GM20000 (cell line): ENCODE measurements at places on chromosomes 16 and 17.

DNA sequence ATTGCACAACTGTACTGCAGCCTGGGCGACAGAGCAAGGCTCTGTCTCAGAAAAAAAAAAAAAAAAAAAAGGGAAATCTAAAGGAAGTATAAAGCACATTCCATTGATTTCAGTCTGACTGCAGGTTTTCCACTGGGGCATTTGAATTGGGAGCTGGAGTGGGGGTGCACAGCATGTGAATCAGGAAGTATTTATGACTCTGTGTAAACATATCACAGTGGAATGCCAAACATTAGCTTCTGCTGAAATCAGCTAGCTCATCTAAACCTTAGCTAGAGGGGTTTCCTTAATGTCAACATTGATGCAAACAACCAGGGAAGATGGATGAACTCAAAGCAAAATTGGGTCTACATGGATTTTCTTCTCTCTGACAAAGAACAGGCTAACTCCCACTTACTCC lies 641.0 kb upstream of the EEF2KMT start:
- no peak for DNase-seq

DNA sequence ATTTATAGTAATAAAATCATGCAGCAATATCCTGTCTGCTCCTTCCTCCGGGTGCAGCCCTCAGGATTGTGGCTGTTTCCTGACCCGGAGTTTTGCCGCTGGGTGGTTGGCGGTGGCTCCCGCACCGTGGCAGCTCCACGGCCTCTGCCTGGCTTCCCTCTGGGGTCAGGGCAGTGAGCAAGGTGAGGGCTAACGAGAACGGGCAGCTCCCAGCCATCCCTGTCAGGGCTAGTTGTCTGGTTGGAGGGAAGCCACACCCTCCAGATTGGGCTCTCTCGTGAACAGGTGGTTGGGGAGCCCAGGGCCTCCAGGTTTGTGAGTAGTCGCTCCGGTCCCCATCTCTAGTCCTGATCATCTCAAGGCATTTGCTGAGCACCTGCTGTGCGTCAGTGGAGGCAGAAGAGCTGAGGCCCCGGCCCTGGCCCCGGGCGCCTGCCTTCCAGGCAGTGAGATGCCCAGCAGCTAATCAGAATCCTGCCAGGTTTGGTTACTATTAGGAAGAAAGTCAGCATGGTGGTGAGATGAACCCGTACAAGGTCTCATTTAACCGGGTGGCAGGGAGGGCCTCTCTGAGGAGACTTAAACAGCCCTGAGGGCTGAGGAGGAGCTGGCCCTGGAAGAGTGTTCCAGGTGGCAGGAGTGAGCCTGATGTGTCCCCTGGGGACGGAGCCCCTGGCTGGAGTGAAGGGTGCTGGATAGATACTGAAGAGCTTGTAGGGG lies 2.3 kb upstream of the NUDT16L1 start:
- DNase-seq, result no peak

- peak; percentile 82 for DNase-seq
Measured at GRCh38 chr17:27654654-27655524, 23.9 kb downstream of the LGALS9 start.

DNA sequence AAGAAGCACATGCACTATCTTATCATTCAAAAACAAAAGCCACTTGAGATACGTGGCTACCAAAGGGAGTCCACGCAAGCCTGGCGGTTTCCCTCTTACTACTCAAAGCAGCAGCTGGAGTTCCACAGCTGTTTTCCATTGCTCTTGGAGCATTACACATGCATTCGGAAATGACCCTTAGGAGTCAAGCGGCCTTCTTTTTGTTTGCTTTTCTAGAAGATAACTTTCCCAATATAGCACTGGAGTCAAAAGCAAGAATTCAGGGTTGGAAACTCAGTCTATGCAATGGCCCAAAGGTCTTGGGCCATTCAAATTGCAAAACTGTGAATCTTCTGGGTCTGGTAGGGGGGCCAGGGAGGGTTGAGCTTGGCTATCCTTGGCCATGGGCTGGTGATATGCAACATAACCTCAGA lies 97.8 kb upstream of the MAF start:
- DNase-seq, result no peak

- DNase-seq, result no peak
Measured at GRCh38 chr17:2068519-2069051, 13.7 kb downstream of the HIC1 start.

DNA sequence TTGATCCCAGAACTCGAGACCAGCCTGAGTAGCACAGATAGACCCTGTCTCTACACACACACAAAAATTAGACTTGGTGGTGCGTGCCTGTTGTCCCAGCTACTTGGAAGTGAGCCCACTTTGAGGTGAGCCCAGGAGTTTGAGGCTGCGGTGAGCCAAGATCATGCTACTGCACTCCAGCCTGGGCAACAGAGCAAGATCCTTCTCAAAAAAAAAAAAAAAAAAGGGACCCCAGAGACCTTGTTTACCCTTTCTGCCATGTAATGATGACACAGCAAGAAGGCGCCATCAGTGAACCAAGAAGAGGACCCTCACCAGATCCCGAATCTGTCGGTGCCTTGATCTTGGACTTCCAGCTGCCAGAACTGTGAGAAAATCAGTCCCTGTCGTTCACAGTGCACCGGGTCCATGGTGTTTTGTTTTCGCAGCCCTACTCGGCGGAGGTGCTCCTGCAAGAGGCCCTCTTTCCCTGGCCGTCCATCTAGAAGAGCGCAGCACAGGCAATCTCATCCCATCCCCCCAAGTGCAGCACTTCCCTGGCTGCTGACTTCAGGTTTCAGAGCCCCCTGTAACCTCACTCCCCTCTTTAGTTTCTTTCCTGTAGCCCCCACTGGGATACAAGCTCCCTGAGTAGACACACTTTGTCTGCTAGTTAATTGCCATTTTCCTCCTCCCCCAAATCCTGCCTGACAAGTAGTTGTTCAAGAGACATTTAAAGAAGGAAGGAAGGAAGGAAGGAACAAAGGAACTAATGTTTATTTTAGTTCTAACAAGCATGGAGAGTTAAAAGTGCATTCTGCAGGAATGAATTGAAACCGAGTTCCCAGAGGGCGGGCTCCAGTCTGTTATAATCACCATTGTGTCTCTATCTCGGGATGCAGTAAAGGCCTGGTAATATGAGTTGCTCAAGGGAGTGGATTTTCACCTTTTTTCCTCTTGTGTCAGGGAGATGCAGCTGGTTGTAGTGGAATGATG lies 115.3 kb downstream of the SNX29 start:
- no peak for DNase-seq

DNA sequence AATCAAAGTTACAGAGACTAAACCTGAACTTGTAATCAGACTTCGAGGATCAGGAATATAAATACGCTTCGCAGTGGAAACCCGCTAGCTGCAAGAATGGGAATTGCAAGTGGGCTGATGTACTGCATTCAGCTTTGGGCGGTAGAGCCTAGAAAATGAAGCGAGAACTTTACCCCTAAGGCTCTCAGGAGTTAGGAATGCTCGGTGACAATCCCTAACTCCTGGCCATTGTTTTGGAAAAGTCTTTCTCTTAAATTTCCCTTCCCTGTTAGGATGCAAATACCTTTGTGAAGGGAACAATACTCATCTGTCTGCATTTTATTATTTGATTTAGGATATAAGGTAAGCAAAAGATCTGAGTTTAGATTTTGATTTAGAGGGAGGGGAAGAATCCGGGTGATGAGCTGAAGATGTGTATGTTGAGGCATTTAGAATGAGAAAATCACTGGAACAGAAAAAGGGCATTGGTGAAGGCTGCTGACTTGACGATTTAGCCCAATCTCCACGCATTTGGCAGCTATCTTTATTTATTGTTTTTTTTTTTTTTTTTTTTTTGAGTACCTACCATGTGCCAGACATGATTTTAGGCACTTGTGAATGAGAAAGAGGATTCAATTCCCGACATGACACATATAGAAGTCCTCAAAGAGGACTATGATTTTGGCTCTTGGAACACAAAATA lies 2.2 kb upstream of the TOX3 start:
- no peak for DNase-seq

- DNase-seq, result no peak
Measured at GRCh38 chr17:12736526-12736925, 52.8 kb upstream of the ARHGAP44 start.

- DNase-seq, result no peak
Measured at GRCh38 chr17:67283731-67284516, 38.9 kb upstream of the HELZ start.

- DNase-seq, result no peak
Measured at GRCh38 chr16:21100447-21100846, 50.2 kb downstream of the DNAH3 start.

GRCh38 chr16:11273721-11274324 lies 394 bp upstream of the PRM3 start:
- no peak for DNase-seq

- no peak for DNase-seq
Measured at GRCh38 chr17:6536566-6537065, 19.7 kb downstream of the PITPNM3 start.

- DNase-seq, result no peak
Measured at GRCh38 chr16:15605839-15606517, 37.0 kb downstream of the MARF1 start.

DNA sequence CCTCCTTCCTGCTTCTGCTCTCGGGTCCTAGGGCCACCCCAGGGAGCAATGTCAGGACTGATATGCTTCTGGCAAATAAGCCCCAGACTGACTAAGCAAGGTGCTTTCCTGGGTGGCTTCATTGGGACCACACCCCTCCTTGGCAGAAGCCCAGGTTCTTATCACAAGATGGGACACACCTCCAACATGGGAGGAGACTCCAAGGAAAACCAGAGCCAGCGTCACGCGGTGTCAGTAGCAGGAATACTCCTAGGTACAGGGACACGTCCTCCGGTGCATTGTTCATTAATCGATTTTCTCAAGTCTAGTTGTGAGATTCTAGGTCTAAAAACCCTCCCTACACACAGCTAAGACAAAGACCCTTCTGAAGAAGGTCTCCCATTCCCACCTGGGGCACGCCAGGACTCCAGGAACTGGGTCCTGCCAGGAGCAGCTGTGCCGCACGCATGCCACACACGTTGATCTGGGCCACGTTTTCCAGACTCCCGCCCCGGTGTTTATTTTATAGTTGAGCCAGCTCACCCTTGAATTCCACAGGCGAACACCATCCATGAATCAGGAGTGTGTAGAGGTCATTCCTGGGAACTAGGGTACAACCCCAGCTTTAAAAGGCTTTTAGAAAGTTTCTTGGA lies 30.8 kb downstream of the FA2H start:
- DNase-seq, result no peak

DNA sequence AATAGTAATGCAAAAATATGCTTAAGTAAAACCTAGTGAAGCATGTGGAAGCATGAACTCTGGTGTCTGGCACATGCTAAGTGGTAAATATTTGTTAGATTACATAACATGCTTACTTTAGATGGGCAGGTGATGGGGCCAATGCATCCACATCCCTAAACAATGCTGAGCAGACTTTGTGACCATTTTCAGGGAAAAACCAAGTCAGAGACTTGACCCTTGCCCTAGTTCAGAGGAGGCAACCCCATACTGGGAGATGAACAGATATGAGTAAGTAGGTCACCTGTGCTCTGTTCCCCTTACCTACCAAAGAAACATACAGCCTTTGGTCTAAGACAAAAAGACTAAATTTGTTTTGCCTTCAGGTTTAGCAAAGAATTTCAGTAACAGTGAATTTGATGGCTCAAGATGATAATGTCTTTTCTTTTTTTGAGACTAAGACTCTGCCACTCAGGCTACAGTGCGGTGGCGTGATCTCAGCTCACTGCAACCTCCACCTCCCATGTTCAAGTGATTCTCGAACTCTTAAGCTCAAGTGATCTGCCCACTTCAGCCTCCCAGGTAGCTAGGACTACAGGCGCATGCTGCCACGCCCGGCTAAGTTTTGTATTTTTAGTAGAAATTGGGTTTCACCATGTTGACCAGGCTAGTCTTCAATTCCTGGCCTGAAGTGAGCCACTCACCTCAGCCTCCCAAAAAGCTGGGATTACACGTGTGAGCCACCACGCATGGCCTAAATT lies 91.4 kb downstream of the HIC1 start:
- no peak for DNase-seq
